OCI-LY7 (cell line): ENCODE measurements at places on chromosomes 7 and 10.

GRCh38 chr7:137881607-137882260 is 35.0 kb upstream of the DGKI start:
- DNase-seq, result no peak

GRCh38 chr10:88787463-88787862 is 15.1 kb upstream of the LIPM start:
- no peak for DNase-seq

GRCh38 chr10:122504610-122504950 is 43.2 kb downstream of the HTRA1 start:
- no peak for DNase-seq

- no peak for DNase-seq
Measured at GRCh38 chr10:3889961-3890522, 105.0 kb upstream of the KLF6 start.

GRCh38 chr7:20797462-20798080 is 10.9 kb upstream of the SP8 start:
- DNase-seq, result no peak

DNA sequence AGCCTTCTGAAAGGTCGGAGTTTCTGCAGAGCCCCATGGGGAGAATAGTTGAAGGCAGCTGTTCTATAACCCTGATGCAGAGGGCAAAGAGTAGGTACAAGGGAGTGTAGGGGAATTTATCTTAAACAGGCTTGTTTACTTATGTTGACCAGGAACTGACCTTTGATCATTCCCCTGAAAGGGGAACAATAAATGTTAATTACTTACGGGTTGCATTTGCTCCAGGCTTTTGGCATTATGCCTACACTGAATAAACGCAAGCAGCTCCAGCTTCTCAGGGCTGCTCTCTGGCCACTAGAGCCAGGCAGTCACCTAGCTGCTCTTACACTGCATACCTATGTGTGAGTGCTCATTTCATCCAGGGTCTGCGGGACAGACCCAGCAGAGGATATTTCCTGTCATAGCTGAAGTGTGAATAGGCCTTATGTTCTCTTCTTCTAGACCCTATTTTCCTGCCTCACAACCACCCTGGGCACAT is 26.9 kb upstream of the ABCA13 start:
- no peak for DNase-seq

DNA sequence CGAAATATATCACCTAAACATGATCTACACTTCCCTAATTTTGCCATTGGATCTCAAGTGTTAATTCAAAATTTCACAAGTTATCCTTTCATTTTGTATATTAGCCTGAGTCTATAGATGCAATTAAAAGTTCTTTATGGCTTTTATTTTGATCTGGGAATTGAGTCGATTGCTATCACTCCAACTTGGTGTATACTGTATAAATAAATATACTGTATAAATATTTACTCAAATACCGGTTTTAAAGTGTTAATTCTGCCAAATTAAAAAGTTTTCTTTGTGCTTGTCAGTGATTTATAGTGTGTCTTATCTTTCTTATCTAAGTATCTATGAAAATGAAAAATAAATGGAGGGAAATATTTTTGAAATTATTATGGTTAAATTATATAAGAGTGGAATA is 683.7 kb upstream of the LRRN3 start:
- DNase-seq, result no peak
